ENCODE measurements at places on chromosomes 2 and 18. TPM values are rescaled to one million over a fixed set of nuclear protein-coding genes. Genes with fewer than 3 reads are reported as not detected.

- peak; percentile 94 for DNase-seq
These were observed 28.1 kb downstream of the ASAP2 start for GRCh38 chr2:9234680-9235146.

GRCh38 chr18:5893956-5894610 lies 1.2 kb downstream of the TMEM200C start:
- DNase-seq = no peak

Gene PLGLB2
- total RNA-seq = 1.2 TPM

- no peak for DNase-seq
These were observed 3.4 kb downstream of the SLC66A2 start for GRCh38 chr18:79947881-79948610.

Gene SERPINB3
- not detected for total RNA-seq

Gene ANKRD30B
- 0.08 TPM for total RNA-seq

GRCh38 chr2:113219889-113220641 lies 46.3 kb downstream of the PSD4 start:
- no peak for DNase-seq

- no peak for DNase-seq
These were observed 20.8 kb downstream of the EIPR1 start for GRCh38 chr2:3356799-3357198.

Gene TFPI
- total RNA-seq = 34.2 TPM

GRCh38 chr18:64090876-64091275 lies 58.0 kb downstream of the LINC00305 start:
- DNase-seq = no peak

- no peak for DNase-seq
These were observed 21.3 kb upstream of the ACKR3 start for GRCh38 chr2:236548179-236548921.

DNA sequence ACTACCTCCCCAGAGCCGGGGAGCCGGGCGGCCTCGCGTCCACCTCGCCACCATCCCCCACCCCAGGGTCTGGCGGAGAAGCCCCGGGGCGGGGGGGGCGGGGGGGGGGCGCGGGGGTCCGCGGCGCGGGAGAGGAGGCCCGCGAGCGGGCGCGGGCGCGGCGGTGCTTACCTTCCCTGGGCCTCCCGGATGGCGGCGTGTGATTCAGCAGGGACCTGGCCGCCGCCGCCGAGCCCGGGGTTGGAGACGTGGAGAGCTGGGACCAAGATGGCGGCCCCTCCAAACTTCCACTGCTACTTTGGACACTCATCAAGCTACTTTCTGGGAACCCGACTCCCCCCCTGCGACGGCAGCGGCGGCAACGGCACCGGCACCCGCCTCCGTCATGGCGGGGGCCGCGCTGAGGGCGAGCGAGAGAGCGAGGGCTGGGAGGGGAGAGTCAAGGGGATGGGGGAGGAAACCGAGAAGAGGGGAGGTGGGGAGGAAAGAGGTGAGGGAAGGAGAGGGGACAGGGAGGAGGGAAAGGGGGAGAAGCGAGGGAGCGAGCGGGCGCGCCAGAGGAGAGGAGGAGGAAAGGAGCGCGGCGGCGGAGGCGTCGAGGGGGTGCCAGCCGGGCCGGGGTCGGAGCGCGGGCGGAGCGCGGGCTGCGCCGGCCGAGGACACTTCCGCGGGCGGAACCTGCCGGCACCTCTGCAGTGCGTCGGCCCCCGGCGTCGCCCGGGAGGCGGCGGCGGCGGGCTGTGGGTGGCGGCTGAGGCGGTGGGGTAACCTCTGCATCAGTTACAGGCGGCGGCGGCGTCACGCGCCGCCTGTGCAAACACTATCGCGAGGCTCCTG lies at the start of gene TLK1:
Gene TLK1 (minus strand): TSS at position 775 of the 837 bp plus-strand sequence. CDS start 465 bp downstream, at position 310.
- DNase-seq = no peak

Gene ARMC9
- total RNA-seq = 27.5 TPM

Gene RAD51AP2
- total RNA-seq = 0.14 TPM

GRCh38 chr2:73100956-73101355 lies 11.8 kb downstream of the RAB11FIP5 start:
- no peak for DNase-seq

Gene SFTPB
- not detected for total RNA-seq

Gene IHH
- total RNA-seq = not detected

DNA sequence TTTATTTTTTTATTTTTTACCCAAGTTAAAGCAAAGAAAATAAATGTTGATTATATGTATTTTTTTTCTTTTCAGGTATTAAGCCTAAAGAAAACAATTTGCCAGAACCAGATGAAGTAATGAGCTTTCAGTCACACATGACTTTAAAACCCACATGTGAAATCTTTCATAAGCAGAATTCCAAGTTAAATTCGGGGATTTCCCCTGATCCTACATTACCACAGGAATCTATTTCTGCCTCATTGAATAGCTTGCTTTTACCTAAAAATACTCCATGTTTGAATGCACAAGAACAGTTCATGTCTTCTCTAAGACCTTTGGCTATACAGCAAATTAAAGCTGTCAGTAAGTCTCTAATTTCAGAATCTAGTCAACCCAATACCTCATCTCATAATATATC lies 26.6 kb downstream of the GEN1 start:
- DNase-seq = peak; percentile 29

GRCh38 chr18:36667811-36668210 lies 161.0 kb downstream of the TPGS2 start:
- no peak for DNase-seq

- no peak for DNase-seq
These were observed 19.4 kb upstream of the DNER start for GRCh38 chr2:229733611-229734245.

DNA sequence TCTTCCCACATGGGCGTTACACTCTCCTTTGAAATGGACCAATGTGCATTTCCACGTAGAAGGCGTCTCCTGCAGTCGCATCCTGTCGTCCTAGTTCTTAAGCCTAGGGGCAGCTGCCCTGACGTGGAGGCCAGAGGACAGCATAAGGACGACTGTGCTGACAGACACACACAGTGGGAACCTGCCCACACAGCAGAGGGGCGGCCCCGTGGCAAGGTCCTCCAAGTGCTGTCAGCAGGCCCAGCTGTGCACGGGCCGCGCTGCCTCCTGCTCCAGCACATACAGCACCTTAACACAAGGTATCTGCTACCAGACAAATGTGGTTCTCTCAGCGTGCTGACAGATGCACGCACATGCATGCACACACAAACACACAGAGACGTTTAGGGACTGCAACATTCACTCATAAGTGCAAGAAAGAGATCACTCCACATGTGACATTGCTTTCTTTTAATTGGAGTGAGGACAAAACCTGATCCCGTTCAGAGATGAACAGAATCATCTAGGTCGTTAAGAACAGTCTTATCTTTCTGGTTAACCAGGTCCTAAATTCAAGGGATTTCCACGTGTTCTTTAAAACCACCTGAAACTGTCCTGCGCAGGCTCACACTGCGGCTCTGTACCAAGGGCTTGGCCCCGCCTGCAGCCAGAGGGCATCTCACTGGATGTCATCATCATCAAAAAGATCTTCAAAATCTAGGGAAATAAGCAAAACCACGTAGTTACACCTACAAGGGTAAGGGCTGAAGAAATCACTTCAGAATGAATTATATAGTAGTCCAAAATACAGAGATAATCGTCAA lies 5.5 kb downstream of the COPS9 start:
- no peak for DNase-seq

Gene RAB27B
- 1.6 TPM for total RNA-seq

GRCh38 chr18:13797157-13797611 lies 26.8 kb upstream of the MC5R start:
- peak; percentile 53 for DNase-seq

- DNase-seq = no peak
These were observed 2.8 kb upstream of the CYB5A start for GRCh38 chr18:74294526-74294925.

Gene CCDC148
- 1.0 TPM for total RNA-seq

GRCh38 chr2:100418406-100418962 lies 1.0 kb upstream of the CHST10 start:
- DNase-seq = no peak

DNA sequence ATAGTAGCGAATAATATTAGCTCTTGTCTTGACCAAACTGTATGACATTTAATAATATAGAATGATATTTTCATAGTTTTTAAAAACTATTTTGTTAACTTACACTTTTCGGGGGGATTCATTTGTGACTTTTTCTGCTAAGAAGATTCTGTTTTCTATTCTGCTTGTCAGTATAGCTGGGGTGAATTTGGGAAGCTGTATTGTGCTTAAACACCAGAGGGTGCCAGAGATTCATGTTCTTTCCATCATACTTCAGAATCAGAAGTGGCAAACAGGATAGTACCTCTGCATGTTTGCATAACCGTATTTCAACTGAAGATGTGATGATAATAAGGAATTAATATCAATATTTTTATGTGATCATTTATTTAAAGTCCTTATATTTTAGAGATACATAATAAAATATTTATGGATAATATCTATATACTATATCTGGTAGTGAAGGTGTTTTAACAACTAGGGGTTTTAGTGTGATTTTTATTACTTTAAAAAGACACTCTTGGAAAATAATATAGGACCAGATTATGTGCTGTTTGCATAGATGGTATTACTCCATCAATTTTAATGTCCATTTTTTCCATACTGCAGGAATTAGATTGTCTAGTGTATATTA lies 81.0 kb downstream of the TAF4B start:
- no peak for DNase-seq

DNA sequence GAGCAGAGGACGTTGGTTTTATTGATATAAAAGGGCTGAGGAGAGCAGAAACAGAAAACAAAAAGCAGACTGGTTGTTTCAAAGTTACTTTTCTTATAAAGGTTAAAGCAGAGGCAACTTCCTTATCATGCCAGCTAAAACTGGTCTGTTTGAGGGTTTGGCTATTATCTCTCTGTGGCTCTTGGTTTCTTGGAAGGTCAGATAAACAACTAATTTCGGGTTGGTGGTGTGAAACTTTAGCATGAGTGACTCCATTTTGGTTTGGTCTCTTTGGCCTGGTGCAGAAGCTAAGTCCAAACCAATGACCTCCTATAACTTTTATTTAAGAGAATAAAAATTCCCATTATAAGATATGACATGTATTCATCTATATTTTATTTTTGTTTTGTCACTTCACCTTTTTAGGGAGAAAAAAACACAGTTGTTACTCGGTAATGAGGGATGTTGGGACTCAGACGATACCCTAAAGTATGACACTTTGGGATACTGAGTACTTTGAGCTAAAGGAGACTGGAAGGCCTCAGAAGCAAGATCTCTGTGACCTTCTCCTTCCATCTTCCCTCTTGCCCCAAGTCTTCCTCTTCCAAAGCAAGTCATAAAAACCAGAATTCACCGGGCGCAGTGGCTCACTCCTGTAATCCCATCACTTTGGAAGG lies 23.3 kb downstream of the TNFAIP6 start:
- no peak for DNase-seq

Gene EFEMP1
- 35.8 TPM for total RNA-seq

DNA sequence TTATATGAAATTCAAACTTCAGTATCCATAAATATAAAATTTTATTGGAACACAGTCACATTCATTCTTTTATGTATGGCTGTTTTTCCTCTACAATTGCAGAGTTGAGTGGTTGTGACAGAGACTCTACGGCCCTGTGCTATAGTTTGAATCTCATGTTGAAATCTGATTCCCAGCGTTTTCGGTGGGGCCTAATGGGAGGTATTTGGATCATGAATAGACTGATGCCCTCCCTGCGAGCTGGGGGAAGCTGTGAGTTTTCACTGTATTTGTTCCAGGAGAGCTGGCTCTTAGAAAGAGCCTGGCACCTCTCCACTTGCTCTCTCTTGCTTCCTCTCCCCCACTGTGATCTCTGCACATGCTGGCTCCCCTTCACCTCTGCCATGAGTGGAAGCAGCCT lies 1.7 kb downstream of the PFN4 start:
- no peak for DNase-seq

GRCh38 chr2:237640493-237640998 lies 13.2 kb downstream of the LRRFIP1 start:
- no peak for DNase-seq

DNA sequence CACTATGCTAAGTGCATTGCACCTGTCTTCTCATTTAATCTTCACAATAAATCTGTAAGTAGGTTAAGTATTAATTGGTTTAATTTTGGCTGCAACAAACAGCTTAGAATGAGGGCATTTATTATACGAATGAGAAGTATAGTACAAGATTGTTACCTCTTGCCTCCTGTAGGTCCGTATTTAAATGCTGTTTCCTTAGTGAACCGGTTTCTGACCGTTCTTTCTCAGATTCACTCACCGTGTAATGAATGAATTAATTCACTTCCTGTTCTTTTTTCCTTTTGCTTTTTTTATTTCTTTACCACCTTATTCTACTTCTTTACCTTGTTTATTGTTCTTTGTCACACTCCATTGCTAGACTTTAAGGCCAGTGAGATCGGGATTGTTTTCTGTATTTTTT lies 153.8 kb upstream of the RASGRP3 start:
- no peak for DNase-seq
